ENCODE measurements at places on chromosomes 2 and 18. TPM values are rescaled to one million over a fixed set of nuclear protein-coding genes. Genes with fewer than 3 reads are reported as not detected.
A peak's percentile ranks its signal among the peaks of the same experiment; 100 is the strongest.

GRCh38 chr2:236670235-236670620 is 100.6 kb downstream of the ACKR3 start:
- no peak for DNase-seq

DNA sequence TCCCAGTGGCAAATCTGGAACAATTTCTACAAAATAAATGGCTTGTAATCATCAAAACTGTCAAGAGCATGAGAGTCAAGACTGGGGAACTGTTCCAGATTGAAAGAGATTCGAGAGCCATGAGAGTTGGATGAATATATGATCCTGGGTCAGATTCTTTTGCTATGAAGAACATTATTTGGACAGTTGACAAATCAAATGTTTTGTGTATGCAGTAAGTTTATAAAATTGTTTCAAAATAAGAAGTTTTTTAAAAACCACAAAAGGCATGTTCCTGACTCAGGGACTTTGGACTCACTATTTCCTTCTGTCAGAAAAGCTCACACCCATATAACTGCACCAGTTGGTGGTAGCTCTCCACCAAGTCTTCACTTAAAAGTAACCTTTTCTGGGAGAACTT is 38.5 kb downstream of the ROCK2 start:
- peak; percentile 83 for DNase-seq

DNA sequence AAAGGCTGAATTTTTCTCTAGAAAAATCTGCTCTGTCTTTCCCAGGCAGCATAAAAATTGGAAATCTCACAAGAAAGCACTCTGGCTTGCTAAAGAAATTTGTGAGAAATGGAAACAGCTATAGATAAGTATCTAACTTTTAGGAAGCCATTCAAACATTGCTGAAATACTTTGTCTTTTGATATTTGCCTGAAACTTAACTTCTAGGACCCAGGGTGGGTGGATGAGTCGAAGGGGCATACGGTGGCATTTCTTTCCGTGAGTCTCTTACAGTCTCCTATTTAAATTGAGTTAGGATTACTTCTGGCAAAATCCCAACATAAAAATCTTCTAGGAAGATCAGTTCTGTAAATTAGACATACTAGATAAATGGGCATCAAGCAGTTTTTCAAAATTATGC is 532 bp upstream of the COL3A1 start:
- DNase-seq = no peak

DNA sequence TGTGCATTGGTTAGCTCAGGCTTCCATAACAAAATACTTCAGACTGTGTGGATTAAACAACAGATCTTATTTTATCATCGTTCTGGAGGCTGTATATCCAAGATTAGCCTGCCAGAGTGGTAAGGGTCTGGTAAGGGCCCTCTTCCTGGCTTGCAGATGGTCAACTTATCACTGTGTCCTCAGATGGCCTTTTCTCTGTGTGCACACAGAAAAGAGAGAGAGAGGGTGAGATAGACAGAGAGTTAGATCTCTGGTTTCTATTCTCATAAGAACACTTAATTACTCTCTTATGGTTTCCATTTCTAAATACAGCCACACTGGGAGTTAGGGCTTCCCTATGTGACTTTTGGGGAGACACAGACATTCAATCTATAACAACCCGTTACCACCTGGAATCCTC is 1003.5 kb downstream of the TSN start:
- DNase-seq = no peak

GRCh38 chr2:201200345-201200744 is 17.4 kb downstream of the CASP10 start:
- DNase-seq = no peak

DNA sequence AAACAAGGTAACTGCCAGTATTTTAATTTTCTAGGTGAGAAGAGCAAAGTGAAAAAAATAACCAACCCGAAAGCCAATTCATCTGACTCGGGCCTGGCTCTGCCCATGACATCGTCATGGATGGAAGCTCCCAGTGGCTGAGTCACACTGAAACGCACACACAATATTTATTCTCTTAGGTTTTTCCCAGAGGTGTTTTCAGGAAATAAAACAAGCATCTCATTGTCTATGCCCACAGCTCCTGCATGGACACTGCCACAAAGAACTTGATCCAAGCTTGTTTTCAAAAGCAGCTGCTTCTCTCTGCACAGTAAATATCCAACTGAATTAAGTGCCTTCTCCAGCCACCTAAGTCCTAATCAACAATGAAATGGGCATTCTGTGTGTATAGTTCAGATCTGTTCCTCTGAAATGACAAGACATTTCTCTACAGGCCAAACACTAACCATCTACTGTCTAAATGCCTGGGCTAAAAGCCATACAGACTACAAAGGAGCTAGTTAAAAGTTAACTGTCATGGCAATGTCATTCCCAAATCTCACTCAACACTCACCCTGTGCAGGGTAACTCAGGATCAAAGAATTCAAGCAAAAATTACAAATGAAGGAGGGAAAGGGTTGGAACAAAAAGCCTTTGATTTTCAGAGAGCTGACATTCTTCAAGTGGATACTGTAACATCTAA is 62.9 kb downstream of the RPL31 start:
- no peak for DNase-seq

- no peak for DNase-seq
Observed at GRCh38 chr2:231590614-231591013, 2.0 kb upstream of the TEX44 start.

GRCh38 chr2:203682688-203683130 is 23.7 kb upstream of the CD28 start:
- DNase-seq = no peak

Gene FAHD2A
- 44.1 TPM for polyA plus RNA-seq

Data from BJ (cell line).